Substantia nigra (tissue), 51 donors: ENCODE measurements at places on chromosomes 16 and 17.

DNA sequence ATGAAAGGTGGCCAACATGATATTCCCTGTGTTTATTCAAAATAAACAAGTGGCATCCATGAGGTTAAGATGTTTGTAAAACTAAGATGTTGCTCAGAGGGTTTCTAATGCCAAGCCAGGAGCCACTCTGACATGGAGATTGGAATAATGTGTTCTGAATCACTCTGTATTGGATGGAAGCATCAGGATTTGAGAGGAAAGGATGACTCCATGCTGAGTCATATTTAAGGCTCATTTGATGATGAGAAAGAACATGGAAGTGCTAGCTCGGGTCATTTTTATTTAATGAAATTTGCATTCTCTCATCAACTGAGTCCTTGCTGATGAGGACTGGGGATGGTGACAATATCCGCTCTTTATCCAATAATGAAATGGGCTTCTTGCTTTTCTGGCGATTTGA is 6.2 kb downstream of the VAT1L start:
- DNase-seq: no peak

DNA sequence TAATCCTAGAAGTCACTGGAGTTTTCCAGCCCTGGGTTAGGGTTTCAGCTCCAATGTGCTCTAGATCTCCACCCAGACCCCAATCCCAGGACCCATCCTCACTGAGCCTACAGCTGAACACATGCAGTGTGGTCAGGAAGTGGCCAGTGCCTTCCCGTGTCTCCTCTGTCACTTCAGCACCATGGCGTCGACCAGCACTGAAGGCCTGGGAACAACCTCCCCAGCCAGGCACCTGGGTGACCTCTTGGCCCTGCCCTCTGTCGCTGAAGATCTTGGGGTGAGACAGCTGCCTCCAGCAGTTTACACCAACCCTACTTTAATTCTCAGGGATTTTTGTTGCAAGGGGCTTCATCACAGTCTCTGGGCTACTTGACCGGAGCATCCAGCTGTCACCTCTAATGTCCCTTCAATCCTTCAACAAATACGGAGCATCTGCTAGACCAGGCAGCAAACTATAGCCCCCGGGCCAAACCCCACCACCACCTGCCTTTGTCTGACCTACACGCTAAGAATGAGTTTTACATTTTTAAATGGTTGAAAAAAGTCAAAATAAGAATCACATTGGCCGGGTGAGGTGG is 18.0 kb upstream of the GSG1L start:
- DNase-seq: no peak

DNA sequence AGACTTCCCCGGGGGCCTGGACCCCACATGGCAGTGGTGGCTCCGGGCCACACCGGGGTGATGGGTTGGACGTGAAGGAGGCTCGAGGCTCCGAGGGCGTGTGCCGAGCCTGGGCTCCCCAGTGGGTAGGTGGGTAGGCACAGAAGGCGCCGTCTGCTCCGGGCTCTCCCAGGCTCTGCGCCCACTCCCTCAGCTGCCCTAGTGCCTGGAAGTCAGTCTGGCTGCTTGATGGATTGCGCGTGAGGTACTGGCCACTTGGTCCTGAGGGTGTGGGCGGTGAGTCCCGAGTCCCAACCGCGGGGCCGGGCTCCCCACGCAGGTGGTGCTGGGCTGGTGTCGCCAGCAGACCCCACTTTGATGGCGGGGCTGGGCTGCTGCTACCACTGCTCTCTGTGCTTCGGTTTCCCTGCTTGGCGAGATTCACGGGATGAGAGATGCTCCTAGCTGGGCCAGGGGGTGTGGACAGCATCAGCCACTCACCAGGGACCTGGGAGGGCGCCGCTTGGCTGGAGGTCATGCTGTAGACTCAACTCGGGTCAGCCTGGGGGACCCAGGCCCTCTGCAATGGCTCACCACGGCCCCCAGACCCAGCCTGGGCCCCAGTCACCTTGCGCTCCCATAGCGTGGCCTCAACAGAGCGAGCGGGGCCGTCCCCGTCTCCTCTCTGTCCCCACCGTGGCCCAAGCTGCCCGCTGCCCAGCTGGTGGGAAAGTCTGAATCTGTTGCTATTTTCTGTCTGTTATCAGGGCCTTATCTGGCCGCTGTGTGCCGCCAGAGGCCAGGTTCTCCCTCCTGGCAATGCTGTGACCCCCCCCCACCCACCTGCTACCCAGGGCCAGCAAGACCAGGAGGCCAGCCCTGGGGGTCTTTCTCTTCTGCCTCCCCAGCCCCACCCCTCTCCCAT is 26.1 kb downstream of the ZFPM1 start:
- DNase-seq: no peak

DNA sequence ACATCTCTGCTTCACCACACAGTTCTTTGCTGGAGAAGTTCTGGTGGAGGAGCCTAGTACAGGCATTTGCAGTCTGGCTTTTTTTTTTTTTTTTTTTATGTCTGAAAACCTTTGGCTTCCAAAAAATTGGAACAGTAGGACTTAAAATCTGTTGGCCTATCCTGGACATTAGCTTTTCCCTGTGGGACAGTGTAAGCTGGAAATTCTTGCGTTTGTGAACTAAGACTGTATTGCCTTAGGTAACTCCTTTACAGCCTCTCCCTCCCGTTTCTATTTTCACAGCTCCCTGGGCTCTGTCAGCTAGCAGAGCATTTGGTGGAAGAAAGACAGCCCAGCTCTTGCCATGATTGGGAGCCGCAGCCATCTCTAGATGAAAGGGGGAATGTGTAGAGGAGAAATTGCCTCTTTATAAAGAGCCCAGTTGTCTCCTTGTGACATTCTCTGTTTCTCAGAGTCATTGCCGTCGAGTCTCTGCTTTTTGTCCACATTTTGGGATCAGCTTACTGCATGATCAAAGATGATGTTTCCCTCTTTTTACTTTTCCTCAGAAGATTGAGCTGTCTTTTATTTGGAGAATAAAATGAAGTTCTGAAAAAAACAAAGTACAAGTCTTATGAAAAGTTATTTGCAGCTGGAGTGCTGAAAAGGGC is 227.5 kb downstream of the SPECC1 start:
- no peak for DNase-seq

GRCh38 chr16:87437327-87437726 is 45.2 kb downstream of the MAP1LC3B start:
- no peak for DNase-seq

GRCh38 chr16:83966153-83966696 is 1.8 kb upstream of the NECAB2 start:
- no peak for DNase-seq

DNA sequence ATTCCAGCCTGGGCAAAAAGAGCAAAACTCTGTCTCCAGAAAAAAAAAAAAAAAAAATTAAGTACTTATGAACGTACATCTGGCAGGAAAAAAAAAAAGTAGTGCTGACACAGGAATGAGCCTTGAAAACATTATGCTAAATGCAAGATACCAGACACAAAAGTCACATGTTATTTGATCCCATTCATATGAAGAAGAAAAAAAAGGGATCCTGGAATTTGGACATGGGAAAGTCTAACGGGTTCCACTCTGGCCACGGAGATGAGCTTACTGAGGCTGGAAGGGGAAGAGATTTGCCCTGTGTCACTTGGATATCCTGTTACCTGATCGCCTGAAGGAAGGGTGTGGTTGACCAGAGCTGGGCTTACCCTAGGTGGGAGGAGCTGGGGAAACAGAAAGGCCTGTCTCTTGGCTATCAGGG is 251.9 kb downstream of the PARN start:
- DNase-seq: no peak

- no peak for DNase-seq
These were observed 18.4 kb downstream of the ZNF668 start for GRCh38 chr16:31055613-31056012.

DNA sequence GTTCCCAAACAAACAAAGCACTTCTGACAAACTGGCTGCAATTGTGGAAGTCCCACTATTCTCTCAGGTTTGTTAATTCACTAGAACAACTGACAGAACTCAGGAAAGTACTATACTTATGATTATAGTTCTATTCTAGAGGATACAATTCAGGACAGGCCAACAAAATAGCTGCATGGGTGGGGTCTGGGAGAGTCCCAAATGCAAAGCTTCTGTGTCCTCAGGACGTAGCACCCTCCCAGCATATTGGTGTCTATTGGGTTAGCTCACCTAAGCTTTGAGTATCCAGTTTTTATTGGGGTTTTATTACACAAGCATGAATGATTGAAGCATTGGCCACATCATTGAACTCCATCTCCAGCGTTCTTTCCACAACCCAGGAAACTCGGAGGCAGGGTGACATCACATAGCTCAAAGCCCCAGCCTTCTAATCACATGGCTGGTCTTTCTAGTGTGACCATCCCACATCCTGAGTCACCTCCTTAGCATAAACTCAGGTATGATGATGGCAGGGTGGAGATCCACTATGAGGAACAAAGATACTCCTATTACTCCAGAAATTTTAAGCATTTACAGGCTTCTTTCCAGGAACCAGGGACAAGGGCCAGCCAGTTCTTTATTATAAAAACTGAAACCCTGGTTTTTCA is 43.9 kb upstream of the CCNF start:
- DNase-seq: no peak

GRCh38 chr16:70490261-70490660 is 33.1 kb downstream of the COG4 start:
- no peak for DNase-seq

- DNase-seq: no peak
These were observed 17.8 kb downstream of the TTLL6 start for GRCh38 chr17:48799069-48799723.

DNA sequence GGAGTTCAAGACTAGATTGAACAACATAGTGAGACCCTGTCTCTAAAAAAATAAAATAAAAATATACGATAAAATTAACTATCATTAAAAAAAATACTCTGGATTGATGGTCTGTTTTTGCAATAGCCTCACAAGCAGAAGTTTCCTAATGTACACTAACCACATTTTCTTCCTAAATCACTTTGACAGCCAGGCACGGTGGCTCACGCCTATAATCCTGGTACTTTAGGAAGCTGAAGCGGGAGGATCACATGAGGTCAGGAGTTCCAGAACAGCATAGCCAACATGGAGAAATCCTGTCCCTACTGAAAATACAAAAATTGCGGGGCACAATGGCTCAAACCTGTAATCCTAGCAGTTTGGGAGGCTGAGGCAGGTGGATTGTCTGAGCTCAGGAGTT is 64.7 kb downstream of the HELZ start:
- DNase-seq: no peak

DNA sequence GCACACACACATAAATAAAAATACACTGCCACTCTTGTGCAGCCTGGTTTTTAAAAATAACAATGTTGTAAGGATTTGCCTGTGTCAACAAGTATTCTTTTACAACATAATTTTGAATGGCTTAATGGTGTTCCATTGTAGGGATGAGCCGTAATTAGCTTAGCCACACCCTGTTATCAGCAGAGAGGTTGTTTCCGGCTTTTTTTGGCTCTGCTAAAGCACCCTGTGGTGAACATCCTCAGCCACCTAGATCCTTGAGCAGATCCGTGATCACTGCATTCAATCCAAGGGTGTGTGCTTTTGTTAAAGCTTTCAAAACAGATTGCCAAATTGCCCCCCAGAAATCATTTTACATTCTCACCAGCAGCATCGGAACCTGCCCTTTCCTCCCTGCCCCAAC is 7.0 kb downstream of the KATNB1 start:
- DNase-seq: no peak

- no peak for DNase-seq
These were observed 1.2 kb downstream of the HS3ST4 start for GRCh38 chr16:25692742-25693508.

DNA sequence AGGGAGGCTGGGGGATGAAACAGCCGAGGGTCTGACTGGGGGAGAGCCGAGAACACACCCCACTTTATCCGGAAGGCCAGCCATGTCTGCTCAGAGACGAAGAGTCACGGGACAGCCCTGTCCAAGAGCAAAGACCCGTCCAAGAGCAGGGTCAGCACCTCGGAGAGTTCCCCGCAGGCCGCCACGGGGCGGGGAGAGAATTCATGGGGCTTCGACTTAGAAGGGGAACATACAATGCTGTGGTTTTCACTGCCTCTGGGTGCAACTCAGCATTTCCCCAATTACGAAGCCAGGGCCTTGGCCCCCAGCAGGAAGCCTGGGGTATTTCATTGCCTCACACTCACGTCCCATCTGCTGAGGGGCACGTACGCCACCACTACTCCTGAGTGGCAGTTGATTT is 59.3 kb downstream of the JPH3 start:
- DNase-seq: no peak

DNA sequence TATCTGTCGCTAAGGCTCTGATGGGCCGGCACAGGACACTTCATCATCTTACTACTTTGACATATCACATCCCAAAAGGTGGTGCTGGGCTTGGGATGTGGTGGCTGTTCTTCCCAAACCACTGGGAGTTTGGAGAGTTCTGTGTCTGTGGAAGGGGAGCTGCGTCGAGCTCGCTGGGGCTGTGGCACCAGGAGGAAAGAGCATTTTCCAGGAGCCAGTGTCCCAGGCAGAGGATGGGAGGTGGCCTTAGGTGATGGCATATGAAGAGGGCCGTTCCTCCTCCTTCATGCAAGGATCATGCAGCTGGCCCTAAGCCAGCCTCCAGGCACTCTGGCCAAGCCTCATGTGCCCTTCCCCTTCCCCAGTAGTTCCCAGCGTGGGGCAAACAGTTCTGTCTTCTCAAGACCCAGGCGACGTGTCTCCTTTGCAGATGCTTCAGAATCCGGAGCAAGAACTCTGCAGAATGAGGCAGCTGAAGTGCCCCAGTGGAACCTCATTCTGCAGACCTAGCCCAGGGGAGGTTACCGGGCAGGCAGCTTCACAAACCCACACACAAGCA is 89.4 kb upstream of the TNRC6C start:
- no peak for DNase-seq

GRCh38 chr17:42199416-42200011 is 5.2 kb upstream of the GHDC start:
- DNase-seq: no peak

DNA sequence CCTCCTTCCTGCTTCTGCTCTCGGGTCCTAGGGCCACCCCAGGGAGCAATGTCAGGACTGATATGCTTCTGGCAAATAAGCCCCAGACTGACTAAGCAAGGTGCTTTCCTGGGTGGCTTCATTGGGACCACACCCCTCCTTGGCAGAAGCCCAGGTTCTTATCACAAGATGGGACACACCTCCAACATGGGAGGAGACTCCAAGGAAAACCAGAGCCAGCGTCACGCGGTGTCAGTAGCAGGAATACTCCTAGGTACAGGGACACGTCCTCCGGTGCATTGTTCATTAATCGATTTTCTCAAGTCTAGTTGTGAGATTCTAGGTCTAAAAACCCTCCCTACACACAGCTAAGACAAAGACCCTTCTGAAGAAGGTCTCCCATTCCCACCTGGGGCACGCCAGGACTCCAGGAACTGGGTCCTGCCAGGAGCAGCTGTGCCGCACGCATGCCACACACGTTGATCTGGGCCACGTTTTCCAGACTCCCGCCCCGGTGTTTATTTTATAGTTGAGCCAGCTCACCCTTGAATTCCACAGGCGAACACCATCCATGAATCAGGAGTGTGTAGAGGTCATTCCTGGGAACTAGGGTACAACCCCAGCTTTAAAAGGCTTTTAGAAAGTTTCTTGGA is 30.8 kb downstream of the FA2H start:
- no peak for DNase-seq
